ENCODE measurements at places on chromosomes 3 and 15.
A peak's percentile ranks its signal among the peaks of the same experiment; 100 is the strongest.

DNA sequence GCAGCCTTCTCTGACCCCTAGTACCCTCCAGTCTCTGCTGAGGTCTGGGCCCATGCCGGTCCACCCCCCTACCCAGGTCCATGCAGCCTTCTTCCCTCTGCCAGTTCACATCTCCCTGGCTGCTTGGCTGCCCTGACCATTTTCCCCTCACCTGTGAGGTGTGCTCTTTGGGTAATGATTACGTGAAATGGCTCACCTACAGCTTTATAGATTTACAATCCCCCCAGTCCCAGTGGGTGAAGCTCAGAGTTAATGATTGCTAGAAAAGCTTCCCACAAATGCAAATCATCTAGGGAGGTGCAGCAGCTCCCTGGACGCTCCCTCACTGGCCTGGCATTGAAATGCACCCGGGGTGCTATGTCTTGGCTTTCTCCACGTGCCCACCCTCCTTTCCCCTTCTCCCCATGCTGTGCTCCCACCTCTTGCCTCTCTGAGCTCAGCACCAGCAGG lies 18.7 kb downstream of the PAQR5 start:
- DNase-seq = no peak

DNA sequence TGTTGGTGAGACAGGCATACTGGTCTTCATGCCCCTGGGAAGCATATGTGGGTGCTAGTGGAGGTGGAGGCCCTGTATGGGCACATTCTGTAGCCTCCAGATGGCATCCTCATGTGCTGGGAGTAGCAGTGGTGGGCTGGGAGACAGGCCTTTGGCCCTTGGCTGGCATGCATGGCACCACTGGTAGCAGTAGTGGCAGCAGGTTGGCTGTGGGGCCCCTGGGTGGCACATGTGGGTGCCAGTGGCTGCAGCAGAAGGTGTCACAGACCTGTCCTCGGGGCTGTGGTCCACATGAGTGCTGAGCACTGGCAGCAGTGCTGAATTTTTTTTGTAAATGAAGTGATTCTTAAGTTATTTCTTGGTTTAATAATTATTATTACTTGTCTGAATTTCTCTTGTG lies 71.2 kb downstream of the TNFAIP8L3 start:
- DNase-seq = no peak

DNA sequence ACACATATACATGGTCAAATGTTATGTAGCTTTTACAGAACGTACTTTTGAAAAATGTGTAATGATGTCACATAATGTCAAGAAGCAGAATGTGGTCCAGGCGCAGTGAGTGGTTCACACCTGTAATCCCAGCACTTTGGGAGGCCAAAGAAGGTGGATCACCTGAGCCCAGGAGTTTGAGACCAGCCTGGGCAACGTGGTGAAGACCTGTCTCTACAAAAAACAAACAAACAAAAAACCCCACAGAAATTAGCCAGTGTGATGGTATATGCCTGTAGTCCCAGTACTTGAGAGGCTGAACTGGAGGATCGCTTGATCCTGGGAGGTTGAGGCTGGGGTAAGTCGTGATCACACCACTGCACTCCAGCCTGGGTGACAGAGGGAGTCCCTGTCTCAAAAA lies 15.9 kb upstream of the GLCE start:
- no peak for DNase-seq

- DNase-seq = peak; percentile 33
Observed at GRCh38 chr15:38564557-38565286, at the start of gene RASGRP1. RASGRP1 (minus strand) TSS chr15:38564814; CDS start chr15:38564628, 186 bp downstream.

DNA sequence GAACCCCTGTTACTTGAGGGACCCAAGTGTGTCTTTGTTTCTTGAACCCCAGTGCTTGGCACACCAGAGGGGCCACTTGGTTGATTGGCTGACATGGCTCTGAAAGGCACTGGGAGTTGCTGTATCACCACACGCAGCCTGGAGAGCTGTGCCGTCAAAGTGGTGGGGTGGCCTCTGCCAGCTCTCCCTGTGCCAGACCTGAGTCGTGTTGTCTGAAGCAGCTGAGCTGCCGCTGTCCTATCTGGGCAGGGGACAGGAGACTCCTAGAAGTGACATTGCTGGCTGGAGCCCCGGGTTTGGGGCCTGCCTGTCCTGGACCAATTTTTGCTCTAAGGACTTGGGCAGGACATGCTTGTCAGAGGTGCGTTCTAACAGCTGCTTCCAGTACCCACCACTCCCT lies 5.5 kb upstream of the SNX22 start:
- no peak for DNase-seq

- DNase-seq = peak; percentile 47
Observed at GRCh38 chr15:73240866-73241499, 127.8 kb downstream of the HCN4 start.

DNA sequence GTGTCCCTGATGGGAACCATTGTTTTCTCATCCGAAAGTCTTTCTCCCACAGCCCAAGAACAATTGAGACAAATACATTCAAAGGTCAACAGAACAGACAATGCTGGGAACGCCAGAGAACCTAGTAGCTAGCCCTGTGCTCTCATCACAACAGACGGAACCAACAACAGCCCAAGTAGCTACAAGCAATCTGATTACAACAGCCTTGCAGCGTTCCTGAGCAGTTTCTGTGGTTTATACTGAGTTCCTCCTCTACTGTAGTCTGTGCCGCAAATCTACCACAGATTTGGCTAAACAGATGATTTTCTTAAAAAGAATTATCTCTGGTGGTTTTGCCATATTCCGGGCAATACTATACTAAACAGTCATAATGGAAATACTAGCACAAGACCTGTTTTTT lies 435.6 kb downstream of the MECOM start:
- no peak for DNase-seq

DNA sequence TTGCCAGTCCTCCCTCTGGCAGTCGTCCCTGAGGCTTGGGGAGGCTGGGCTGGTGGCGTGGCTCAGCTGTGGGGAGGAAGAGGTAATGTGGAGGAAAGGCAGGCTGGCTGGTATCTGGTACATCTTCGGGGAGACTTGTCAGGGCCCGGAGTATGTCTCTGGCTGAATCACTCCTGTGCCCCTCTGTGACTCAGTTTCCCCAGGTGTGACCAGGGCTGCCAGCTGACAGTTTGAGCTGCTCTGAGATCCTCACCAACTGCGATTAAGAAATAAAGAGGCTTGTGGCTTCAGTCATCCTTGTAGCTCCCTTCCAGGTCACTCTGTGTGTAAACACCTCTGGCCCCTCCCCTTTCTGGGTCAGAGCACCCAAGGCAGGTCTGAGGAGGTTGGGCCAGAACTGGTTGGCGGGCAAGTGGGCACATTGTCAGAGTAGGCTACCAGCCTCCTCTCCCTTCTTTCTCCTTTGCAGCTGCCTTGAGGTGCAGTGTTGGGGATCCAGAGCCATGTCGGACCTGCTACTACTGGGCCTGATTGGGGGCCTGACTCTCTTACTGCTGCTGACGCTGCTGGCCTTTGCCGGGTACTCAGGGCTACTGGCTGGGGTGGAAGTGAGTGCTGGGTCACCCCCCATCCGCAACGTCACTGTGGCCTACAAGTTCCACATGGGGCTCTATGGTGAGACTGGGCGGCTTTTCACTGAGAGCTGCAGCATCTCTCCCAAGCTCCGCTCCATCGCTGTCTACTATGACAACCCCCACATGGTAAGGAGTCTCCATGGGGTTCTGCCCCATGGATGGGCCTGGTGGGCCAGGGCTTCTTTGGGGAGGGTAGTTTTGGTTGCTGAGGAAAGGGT lies 3.0 kb downstream of the TEX264 start:
- no peak for DNase-seq

DNA sequence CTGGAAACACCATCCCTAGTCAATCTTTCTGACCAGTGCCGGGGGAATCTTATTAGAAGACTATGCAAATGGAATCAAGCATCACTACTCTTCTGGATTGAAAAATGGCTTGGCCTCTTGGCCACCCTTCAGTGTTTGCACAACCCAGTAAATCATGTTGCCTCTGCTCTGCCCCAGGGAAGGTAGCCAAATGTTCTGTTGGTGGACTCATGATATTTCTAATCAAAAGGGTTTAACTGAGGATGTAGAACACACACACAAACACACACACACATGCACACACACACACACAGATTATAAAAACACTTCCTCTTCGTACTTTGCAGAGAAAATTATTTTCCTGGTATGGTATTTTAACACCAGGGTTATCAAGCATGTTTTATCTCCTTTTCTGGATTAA lies 7.9 kb downstream of the RBP2 start:
- no peak for DNase-seq

DNA sequence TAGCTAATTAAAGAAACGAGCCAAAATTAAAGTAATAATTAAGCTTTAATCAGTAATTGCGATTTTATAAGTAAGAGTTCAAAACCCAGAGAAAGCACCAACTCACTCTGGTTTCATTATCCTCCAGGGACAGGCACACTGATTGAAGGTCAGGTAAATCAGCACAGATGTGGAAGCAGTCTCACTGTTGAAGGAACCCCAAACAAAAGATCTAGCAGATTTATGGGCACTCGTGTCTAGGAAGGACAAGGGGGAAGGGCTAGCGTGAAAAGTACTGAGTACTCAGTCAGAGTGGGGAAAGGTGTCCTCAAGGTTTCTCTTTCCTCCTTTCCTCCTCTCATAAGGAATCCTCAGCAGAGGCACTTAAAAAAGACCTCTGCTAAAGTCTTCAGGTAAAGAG lies 320.1 kb downstream of the PYDC2 start:
- DNase-seq = no peak

- DNase-seq = no peak
Observed at GRCh38 chr15:63506537-63507035, 2.2 kb downstream of the USP3 start.

GRCh38 chr3:14280326-14280725 lies 101.7 kb downstream of the LSM3 start:
- no peak for DNase-seq

DNA sequence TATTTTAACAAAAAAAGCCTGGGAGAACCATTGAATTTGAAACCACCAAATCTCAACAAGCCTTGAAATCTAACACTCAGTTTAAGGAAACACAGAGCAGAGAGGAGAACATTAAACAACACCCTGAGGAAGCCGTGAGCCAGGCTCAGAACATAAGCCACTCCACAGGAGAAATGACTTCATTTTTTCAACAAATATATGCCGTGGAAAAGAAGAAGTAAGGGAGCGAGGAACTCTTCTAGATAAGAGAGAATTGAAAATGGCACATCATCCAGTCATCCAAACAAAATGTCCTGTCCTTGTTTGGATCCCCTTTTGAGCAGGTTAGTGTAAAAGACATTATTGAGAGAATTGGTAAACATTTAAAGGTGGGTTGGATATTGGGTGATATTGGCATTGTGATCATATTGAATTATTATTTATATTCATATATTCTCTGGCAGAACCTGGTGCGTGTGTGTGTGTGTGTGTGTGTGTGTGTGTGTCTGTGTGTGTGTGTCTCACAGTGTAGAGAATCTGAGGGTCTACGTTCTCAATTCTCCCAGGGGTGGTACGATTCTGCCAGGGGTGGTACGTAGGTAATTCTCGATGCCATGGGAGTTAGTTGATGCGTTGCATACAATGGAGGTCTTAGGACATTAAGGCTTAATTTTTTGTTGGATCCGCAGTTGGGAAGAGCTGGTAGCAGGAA lies 94.4 kb downstream of the ST6GAL1 start:
- DNase-seq = no peak

- DNase-seq = no peak
Observed at GRCh38 chr3:172982736-172983364, 158.2 kb downstream of the SPATA16 start.

DNA sequence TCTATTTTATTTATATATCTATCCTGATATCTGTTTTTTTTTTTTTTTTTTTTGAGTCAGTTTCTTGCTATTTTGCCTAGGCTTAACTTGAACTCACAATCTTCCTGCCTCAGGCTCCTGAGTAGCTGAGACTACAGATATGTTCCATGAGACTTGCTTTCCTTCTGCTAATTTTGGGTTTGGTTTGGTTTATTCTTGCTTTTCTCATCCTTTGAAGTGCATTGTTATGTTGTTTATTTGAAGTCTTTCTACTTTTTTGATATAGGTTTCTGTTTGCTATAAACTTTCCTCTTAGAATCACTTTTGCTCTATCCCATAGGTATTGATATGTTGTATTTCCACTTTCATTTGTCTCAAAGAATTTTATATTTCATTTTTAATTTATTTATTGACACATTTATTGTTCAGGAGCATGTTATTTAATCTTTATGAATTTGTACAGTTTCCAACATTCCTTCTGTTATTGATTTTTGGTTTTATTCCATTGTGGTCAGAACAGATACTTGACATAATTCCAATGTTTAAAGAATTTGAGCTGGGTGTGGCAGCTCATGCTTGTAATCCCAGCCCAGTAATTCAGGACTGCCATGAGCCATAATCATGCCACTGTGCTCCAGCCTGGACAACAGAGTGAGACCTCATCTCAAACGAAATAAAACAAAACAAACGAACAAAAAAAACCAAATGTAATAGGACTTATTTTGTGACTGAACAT lies 62.3 kb upstream of the PLSCR4 start:
- DNase-seq = no peak
